ENCODE measurements at places on chromosomes 5 and 9. TPM values are rescaled to one million over a fixed set of nuclear protein-coding genes. Genes with fewer than 3 reads are reported as not detected.

- no peak for DNase-seq
Measured at GRCh38 chr9:130304116-130304515, 38.6 kb downstream of the HMCN2 start.

DNA sequence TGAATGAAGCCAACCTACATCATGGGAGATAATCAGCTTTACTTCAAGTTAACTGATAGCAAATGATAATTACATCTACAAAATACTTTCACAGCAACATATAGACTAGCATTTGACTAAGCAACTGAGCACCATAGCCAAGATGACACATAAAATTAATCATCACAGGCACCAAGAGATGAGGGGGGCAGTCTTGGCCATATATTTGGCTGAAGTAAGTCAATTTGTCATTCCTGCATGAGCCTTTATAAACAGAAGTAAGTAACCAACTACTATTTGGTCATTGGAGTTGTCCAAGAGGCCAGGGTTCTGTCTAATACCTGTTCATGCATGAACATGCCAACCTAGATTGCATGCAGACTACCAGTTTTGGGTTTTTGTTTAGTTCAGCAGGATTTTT is 53.6 kb downstream of the PDCD1LG2 start:
- no peak for DNase-seq

PCDHGC5 gene
- total RNA-seq: not detected

PCDHA10 gene
- total RNA-seq: 0.03 TPM

GABRB2 gene
- total RNA-seq: not detected

DNA sequence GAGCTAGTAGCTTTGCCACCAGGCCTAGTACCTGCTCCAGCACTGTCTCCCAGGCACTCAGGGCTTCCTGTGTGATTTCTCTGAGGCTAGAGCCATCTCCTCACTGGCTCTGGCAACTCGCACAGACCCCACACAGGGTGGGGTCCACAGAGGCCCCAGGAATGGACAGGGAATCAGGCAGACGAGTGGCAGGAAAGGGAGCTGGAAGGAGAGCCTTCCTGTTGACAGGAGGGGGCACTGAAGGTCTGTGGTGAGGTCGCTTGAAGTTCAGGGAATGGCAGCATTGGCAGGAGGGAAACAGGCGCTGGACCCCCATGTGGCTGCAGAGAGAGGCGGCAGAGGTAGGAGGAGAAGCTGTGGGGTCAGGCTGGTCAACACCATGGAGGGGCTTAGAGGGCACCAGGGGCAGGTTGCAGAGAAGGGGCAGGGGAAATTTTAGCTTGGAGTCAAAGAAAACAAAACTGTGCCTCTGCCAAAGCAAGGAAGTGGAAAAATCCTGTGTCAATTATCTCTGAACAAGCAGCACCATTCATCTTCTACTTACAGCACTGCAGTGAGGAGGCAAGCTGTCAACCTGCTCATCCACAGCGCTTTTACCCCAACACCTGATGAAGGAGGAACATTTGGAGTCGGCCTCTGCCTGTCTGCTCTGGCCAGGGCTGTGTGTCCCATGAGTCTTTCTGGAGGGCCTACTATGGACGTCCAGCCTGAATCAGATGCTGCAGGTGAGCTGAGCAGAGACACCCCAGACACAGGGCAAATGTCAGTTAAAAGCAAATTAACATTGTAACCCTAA is 270.2 kb downstream of the FSTL4 start:
- no peak for DNase-seq

DNA sequence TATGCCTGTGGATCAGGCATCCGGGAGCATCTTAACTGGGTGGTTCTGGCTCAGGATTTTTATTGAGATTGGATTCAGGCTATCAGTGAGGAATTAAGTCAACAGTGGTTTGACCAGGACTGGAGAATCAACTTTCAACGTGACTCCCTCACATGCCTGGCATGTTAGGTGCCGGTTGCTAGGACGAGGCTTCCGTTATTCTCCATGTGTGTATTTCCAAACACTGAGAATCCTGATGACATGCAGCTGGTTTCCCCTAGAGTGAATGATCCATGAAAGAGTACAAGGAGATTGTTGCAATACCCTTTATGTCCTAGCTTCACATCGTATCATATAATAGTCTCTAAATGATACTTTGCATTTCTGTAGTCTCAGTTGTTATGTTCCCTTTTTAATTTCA is 529.2 kb downstream of the ANXA1 start:
- DNase-seq: no peak

GRCh38 chr9:117377046-117377445 is 37.8 kb downstream of the ASTN2 start:
- DNase-seq: no peak

DNA sequence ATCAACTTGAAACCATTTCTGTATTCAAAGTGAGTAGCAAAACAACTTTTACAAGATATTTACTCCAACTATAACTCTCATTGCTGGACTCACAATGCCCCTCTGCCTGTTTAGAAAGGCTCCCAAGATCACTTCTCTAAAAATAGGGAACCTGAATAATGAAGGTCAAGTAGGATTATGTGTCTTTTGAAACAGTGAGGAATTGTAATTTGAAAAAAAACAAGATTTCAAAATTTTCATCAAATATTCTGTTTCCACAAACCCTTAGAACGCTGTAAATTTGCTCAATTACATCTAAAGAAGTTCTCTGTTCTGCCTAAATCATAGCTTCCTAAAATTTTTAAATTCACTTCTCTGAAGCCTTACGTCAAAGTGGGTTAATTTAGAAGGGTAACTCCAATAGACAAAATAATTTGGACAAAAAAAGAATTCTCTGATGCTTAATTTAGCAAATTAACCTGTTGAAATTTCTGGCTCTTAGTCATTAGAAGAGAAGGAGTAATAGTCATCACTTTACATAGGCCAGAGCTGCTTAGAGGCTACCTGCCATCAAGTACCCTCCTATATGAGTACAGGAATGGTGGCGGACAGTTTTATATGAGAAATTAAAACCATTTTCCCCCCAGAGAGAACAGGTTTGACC is 4.0 kb downstream of the ELL2 start:
- no peak for DNase-seq

DNA sequence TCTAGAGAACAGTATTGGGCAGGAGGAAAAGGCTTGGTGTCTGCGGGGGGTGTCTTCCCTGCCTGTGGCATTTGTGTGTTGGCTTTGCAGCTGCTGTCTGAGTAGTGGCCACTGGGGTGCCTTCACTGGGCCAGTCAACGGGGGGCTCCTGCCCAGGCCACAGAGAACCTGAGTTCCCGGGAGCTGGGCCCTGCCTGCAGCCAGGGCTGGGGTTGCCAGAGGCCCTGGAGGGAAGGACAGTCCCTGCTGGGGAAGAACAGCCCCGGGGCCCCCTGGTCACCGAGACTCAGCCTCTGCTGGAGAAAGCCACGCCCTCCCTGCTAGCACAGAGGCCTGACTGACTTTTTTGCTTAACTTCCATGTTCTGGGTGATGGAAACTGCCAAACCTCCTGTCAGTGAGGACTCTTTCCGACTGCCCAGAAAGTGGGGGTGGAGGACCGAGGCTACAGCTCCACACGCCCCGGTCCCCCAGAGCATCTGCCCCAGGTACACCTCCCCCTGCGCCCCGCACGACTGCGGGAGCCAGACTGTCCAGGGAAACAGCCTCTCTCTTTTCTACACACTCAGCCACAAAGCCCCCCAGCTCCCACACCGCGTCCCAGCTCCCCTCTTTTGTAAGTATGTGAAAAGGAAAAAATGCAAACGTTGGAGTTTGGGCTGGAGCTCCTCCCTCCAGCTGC is 133.4 kb downstream of the DAB2IP start:
- DNase-seq: no peak

HEMGN gene
- total RNA-seq: not detected

DNA sequence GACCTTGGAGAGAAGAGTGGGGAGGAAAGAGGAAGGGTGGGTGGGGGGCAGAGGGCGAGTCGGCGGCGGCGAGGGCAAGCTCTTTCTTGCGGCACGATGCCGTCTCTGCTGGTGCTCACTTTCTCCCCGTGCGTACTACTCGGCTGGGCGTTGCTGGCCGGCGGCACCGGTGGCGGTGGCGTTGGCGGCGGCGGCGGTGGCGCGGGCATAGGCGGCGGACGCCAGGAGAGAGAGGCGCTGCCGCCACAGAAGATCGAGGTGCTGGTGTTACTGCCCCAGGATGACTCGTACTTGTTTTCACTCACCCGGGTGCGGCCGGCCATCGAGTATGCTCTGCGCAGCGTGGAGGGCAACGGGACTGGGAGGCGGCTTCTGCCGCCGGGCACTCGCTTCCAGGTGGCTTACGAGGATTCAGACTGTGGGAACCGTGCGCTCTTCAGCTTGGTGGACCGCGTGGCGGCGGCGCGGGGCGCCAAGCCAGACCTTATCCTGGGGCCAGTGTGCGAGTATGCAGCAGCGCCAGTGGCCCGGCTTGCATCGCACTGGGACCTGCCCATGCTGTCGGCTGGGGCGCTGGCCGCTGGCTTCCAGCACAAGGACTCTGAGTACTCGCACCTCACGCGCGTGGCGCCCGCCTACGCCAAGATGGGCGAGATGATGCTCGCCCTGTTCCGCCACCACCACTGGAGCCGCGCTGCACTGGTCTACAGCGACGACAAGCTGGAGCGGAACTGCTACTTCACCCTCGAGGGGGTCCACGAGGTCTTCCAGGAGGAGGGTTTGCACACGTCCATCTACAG is 760 bp downstream of the NPR3 start:
- DNase-seq: peak; percentile 32

DNA sequence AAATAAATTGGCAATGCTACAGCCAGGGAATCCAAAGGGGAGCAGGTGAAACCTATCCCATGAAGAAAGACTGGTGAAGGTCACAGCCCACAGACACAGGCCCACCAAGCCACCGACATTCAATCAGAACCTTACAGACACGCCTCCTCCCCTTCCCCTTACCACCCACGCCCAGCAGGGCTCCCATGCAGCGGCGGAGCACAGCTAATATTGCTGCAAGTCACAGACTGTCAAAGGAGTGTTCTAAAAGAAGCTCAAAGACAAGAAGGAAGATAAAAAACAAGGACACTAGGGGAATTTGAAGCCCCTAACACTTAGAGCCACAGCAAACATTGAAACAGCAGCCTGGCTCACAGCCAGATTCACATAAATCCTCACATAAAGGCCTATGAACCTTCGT is 91.2 kb downstream of the MED10 start:
- DNase-seq: no peak

BARHL1 gene
- total RNA-seq: not detected

GRCh38 chr9:92963831-92964606 is 16.7 kb downstream of the FGD3 start:
- no peak for DNase-seq

- DNase-seq: no peak
Measured at GRCh38 chr5:111853748-111854147, 96.8 kb upstream of the NREP start.

DNA sequence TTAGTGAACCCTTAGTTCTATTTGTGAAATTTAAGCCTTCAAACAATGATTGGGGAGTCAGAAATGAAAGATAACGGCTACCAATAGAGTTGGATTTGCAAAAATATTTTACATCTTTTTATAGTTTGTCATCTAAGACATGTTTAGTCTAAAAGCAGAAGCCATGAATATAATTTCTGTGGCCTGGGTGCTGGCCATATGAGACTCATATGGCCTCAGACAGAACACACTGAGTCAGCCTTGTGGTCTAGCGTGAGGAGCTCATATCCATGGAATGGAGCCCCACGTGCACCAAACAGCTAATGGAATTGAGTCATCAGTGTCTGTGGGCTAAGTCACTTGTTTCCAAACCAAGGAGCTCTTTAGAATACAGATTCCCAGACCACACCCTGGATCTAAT is 240.7 kb upstream of the NREP start:
- DNase-seq: peak; percentile 41

GRCh38 chr9:84573083-84573482 is 96.4 kb upstream of the NTRK2 start:
- DNase-seq: no peak

GRCh38 chr9:104779946-104780535 is 16.1 kb downstream of the NIPSNAP3B start:
- no peak for DNase-seq

DMAC1 gene
- 11.3 TPM for total RNA-seq

- no peak for DNase-seq
Measured at GRCh38 chr5:56311306-56311905, 78.3 kb upstream of the ANKRD55 start.

GRAMD2B gene
- total RNA-seq: 38.3 TPM

ZNF367 gene
- total RNA-seq: 22.4 TPM

TAF11L10 gene
- not detected for total RNA-seq

SKP1 gene
- total RNA-seq: 685 TPM

- no peak for DNase-seq
Measured at GRCh38 chr5:81817086-81817485, 66.2 kb upstream of the SSBP2 start.

DNA sequence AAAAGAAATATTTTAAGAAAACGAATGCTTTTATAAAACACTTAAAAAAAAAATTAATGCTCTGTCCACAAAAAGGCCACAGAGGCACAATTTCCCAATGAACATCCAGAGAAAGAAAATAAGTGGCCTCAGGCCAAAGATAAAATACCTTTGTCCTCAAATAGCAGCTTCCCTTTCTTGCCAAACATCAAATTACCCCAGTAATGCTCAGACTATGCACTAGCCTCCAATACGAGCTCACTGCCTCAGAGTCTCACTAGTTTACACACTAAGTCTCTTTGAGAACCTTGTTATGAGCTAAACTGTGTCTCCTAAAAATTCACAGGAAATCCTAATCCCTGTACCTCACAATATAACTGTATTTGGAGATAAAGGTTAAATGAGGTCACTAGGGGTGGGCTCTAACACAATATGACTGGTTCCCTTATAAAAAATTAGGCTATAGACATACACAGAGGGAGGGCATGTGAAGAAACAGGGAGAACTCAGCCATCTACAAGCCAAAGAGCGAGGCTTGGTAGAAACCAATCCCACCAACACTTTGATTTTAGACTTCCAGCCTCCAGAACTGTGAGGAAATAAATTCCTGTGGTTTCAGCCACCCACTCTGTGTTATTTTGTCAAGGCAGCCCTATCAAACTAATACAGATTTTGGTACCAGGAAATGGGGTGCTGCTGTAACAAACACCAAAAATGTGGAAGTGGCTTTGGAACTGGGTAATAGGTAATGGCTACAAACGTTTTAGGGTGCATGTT is 4.4 kb downstream of the MPDZ start:
- no peak for DNase-seq

DNA sequence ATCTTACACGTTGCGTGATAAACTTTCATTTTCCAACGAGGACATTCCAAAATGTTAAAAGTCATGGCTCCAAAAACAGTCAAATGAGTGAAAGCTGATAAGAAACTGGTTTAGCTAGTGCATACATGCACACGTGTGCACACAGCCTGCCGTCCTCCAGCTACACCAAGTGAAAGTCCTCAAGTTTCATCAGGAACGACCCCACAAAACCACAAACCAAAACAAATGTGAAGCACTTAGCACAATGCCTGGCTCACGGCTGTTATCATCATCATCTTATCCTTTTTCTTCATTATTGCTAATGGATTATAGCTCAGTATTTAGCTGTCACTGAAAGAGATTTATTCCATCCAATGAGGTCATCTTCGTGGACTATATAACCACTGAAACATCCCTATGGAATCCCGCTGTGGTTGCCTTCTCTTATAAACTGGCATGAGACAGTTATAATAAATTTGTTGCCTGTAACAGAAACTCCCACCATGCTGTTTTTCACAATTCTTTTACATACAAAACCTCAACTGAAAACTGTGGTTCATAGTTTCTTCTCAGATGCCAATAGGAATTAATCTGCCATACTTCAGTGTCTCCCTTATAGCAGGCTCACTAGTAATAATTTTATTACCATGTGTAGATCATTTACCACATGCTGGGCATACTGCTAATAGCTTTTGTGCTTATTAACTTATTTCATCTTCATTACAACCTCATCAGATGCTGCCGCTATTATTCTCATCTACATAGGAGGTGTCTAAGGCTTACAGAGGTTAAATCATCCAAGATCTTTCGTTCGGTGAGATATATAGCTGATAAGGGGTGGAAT is 56.1 kb downstream of the SAXO1 start:
- DNase-seq: no peak
